ENCODE measurements at places on chromosomes 12 and 14.

- no peak for DNase-seq
Measured at GRCh38 chr12:124037331-124037730, 64.3 kb downstream of the ZNF664 start.

GRCh38 chr12:19764408-19764807 lies 325.1 kb downstream of the AEBP2 start:
- no peak for DNase-seq

- DNase-seq: no peak
Measured at GRCh38 chr12:77571127-77571526, 259.6 kb upstream of the NAV3 start.

DNA sequence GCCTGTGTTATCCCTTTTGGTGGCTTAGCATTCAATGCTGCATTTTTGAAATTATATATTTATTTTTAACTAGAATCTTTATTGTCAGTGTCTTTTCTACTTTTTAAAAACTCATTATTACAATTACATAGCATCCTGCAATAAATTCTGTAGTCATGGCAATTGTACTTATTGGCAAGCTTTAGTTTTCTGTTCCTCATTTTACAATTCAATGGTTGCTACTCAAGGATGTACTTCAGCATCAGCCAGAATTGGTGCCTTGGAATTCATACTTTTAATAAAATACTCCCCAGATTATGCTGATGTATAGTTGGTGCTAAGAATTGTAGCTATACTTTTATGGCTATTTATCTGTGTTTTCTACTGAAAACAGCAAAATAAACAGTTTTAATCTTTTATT lies 1756.8 kb upstream of the SEL1L start:
- DNase-seq: no peak

DNA sequence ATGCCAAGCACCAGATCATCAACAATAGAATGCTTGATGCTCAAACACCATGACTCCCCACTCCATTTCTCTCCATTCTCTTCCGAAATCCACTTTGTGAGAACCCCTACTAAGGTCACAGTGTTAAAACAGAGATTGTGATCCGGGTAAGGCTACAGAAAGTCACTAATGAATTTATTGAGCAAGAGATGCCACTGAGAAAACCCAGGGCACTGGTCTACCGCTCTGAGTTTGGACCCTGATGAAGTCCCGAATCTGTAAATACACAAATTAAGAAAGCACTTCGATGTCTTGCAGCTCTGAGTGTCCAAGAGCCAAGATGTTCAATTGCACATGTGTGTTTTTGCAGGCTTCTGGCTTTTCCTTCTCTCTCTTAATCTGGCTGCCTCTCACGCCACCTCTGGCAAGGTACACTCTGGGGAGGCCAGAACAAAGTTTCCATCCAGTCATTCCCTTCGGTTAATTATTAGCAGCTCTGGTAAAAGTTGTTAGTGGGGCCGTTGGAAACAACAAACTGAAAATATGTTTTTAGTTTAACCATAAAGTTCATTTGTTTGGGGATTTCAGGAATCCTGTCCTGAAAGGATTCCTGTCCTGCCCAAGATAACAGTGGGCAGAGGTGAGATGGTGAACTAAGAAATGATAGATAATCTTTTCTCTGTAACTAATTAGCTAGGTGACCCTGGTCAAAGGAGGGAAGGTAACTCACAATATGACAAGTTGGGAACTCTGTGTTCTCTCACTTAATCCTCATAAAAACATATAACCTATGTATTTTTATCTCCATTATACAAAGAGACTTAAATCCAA lies 75.4 kb downstream of the BTG1 start:
- DNase-seq: no peak

DNA sequence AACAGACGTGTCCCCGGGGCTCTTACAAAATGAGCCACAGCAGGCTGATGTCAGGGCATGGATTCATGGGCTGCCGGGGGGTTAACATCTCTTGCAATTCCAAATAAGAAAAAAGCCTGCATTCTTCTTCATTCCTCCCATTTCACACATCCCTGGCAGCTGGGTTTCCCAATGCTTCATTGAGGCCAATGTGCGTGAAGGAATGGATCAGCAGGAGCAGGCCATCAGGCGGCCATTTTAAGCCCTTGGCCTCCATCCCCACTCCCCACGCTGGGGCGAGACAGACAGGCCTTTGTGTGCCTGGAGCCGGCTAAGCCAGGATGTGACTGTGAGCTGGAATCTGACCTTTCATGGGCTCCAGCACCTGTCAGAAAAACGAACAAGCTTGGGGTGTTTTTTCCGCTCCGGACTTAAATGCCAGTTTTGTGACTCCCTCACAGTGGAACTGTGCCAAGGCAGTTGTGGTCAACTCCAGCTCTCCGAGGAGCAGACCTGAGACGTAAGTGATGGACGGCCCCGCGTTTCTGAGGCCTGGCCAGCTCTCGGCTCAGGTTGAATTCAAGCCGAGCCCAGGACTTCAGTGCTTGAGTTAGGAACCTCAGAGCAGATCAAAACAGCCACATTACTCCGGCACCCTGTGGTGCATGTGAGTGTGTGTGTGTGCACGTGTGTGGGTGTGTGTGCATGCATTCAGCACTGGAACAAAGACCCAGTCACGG lies 133.1 kb downstream of the TMEM30B start:
- peak; percentile 81 for DNase-seq

DNA sequence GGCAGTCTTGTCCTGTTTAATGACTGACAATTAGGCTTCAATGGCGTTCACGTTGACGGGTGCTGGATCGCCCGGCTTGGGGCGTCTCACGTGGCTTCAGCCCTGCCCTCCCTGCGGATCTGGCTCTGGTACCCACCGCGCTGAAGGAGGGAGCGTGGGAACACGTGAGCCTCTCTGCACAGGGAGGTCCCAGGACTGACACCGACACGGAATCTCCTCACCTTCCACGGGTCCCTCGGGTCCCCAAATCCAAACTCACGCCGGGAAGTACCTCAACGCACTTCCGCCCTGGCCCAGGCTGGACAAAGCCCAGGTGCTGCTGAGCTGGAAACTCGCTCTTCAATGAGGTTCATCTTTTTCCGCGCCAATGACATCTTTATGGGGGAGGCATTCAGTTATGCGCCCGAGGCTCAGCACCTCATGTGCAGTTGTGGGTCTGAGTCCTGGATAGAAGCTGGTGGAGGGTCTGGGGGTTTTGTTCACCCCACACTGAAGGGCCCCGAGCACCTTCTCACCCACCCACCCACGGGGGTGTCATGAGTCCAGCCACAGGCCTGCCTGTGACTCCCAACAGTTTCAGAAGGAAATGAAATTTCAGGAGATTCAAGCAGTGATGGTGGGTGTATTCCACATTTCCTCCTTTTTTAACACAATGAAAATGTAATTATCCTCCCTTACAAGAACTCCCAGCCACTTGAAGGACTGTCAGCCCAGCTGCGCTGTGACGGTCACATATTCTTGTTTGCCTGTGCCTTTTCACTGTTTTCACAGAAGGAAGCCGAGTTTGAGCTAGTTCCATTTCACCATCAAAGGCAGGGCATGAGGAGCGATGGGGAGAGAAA lies 251.7 kb upstream of the SFSWAP start:
- DNase-seq: no peak

- no peak for DNase-seq
Measured at GRCh38 chr12:117063162-117063911, 35.9 kb downstream of the TESC start.

GRCh38 chr12:49903700-49904423 lies at the start of gene FAIM2:
Gene FAIM2, minus strand, starts transcription at chr12:49903900. Its CDS starts 108 bp downstream, at chr12:49903792.
- DNase-seq: peak; percentile 40

DNA sequence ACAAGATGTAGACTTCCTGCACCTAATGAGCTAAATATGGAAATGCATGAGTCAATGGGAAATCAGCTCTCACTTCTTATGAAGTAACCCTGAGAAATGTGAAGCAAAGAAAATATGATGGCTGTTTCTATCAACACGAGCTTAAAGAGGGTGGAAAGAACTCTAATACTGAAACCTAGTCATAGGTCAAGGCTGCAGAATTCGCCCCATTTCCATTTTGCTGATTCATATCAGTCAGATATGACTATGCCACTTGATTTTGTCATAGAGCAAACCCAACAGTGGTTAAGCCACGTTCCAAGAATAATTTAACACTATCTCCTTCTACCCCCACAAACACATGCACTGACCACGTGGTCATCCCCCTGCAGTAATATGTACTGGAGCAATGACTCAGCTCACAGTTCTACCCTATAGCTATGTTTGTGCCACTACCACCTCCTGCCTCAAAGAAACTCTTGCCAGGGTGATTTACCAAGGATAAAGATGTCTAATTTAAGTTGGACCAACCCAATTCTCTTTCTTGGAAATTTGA lies 157.5 kb downstream of the TMTC3 start:
- peak; percentile 98 for DNase-seq

GRCh38 chr12:31801872-31802271 lies 73.1 kb upstream of the AMN1 start:
- DNase-seq: no peak

DNA sequence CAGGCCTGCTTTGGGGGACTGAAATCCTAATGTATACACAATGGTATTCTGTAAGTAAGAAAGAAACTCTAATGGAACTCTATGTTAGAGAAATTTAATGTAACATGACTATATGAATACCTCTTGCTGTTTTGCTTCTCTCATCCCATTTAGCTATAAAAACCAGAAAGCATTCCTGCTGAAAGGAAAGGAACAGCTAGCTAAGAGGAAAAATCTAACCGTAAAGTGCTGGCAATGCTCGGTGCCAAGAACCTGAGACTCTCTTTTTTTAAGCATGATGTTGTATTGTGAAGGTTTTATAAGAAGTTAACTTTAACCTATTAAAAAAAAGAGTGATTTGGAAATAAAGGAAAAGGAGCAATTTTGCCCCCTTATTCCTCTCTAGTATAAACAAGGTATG lies 75.6 kb upstream of the DACT1 start:
- DNase-seq: no peak
